Cortex of kidney (tissue), 1 donor: ENCODE measurements at places on chromosomes 1 and 21.

DNA sequence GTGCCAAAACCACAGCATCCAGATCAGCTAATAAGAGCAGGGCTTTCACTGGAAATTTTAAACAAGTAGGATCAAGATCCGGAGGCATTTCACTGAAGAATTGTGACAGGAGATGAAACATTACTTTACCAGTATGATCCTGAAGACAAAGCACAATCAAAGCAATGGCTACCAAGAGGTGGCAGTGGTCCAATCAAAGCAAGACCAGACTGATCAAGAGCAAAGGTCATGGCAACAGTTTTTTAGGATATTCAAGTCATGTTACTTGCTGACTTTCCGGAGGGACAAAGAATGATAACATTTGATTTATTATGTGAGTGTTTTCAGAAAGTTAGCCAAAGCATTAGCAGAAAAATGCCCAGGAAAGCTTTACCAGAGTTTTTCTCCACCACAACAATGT, 8.2 kb downstream of the ZSWIM5 start:
- no peak for DNase-seq

DNA sequence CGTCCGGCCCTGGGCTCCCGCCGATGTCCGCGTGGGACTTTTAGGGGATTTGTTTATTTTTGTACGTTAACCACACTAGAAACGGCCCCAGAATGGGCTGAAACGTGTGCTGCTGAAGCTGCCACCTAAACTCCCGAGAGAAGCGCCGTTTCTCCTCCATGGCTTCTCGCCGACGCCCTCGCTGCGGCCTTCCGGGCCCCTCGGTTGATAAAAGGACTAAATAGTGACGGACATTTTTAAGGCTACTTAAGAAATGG, 678 bp upstream of the PTTG1IP start:
- DNase-seq, result no peak

DNA sequence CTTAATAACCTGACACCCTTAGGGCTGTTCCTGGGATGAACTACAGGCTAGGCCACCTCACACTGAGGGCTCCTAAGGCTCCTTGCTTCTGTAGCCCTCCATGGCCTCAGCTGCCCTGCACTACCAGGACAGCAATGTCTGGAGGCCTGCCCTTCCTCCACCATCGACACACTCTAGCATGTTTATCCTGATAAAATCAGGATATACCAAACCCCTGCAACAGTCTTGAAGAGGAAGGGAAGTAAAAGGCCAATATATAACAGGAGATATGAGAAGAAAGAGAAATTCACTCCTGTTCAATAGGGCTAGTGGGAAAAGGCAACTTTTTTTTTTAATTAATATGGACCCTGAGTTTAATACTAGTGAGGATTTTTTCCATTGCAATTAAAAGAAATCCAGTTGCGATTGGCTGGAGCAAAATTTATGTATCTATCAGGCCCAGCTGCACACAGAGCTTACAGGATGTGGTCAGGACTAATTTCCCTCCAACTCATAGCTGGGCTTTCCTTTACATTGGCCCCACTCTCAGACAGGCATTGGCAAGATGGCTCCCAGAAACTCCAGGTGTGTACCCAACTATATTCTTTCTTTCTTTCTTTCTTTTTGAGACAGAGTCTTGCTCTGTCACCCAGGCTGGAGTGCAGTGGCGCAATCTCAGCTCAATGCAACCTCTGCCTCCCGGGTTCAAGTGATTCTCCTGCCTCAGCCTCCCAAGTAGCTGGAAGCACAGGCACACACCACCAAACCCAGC, 13.5 kb upstream of the ATP2B4 start:
- no peak for DNase-seq

GRCh38 chr1:242005866-242006535, 7.1 kb upstream of the MAP1LC3C start:
- no peak for DNase-seq

GRCh38 chr1:224565186-224565585, 50.9 kb upstream of the CNIH3 start:
- DNase-seq, result no peak

DNA sequence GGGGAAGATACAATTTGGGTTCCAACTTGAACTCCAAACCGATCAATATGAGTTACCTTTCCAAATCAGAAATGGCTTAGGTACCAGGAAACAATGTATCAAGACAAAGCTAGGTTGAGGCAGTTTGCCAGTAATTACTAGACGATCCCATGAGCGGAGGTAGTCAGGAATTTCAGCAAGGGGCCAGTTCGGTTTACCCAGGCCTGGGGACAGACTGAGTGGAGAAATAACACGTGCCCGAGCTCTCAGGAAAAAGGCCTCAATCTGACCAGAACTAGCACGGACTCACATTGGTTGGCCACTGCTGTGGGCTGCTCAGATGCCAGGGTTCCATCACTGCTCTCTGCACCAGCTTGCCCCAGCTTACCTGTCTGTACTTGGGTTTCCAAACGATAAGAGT, 15.3 kb downstream of the CLSTN1 start:
- DNase-seq, result no peak

GRCh38 chr1:165816157-165816556, 11.3 kb upstream of the UCK2 start:
- DNase-seq, result no peak

DNA sequence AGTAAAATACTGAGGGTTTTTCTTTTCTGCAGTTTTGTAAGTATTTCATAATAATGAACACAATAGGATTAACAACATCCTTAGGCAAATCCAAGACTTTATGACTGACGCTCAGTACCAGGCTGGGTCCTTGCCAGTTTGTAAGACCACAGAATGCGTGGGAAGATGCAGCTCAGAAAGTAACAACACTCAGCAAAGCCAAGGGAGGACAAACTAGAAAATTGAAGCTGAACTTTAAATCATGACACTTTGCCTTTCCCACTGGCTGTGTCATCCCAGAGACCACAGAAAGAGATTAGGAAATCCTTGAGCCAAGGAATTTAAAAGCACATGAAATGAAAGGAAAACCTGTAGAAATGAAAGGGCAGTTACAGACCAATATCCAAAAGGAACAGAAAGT, 426.3 kb upstream of the CHRM3 start:
- DNase-seq, result no peak

DNA sequence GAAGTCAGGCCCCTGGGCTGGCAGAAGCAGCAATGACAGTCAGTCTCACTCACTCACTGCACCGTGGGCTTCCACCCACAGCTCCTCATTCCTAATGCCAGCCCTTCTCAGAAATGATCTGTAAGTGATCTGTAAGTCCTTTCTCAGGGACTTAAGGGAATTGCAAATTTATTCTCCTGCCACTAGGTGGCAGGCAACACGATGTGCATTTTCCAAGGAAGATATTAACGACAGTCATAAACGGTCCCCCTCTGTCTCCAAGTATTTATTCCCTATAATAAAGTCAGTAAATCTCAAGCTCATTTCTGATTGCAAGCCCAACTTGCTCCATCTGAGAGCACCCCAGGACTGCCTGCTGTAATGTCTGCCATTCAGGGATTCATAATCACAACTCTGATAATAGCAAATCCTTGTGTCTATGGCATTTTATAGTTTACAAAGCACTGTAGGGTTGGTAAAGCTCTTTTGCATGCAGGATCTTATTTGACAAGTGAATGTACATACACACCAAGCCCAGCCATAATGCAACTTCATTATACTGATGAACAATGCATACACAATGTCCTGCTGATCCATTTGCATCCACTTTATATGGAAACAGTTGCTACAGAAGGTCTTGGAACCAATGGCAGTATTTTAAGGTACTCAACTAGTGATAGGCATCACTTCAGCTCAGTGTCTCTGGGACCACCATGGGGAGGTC, 380.5 kb upstream of the CAMK1G start:
- DNase-seq, result no peak

GRCh38 chr1:36968730-36969129, 65.6 kb downstream of the GRIK3 start:
- no peak for DNase-seq

DNA sequence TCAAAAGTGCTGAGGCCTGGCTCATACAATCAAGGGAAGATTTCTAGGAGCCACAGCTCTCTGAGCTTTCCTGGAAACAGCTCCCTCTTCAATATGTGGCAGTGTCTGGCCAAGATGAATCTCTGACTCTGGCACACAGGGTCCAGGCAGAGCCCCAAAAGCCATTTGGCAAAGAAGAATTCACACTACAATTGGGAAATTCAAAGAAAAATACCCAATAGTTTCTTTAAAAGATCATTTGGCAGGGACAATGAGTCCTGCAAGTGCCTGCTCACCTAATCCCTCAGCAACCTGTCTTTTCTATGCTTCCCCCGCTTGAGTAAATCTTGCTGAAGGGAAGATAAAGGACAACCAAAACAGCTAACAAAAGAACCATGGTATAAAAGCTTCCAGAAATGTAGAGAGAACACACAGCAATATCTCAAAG, 124.6 kb downstream of the TGFBR3 start:
- no peak for DNase-seq

- no peak for DNase-seq
Measured at GRCh38 chr1:117635805-117636204, 30.0 kb downstream of the TENT5C start.

GRCh38 chr1:172429331-172430127, 9.0 kb downstream of the C1orf105 start:
- DNase-seq, result no peak

DNA sequence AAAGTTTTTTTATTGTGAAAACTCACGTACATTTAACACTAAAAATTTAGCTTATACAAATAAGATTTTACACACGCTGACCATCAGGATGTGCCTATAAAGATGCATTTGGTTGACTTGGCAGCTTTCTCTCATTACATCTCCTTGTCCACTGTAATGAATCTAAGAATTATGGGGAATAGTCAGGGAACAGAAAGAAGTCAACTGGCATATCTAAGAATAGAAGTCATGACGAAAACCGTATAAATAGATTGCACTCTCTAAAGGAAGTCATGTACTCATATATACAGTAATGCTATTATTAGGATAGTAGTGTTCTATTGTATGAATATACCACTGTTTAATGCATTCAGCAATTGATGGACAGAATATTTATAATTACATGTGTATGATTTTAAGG, 575.8 kb upstream of the B3GALT2 start:
- DNase-seq, result no peak

DNA sequence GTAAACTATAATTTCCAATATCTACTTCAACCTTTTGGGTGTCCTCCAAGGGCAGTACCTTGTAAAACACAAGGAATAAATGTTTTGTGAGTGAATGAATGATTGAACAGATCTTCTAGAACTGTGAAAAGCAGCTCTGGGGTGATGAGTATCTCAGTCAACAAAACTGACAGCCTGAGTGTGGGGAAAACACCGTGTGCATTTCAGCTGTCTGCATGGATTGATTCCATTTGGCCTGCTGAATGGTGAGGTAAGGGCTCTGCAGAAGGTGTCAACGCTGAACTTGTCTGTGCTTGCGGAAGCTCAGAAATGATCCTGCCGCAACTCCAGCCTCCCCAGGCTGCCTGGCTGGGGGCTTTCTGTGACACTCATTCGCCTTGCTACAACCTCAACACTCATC, 7.4 kb upstream of the AGMAT start:
- DNase-seq, result no peak

GRCh38 chr1:29181413-29182225, at the start of gene SRSF4:
Gene SRSF4 (minus strand): TSS chr1:29181900. CDS start chr1:29181752, 148 bp downstream.
- peak; percentile 73 for DNase-seq

GRCh38 chr1:170146720-170147263, 1.0 kb downstream of the NTMT2 start:
- no peak for DNase-seq

DNA sequence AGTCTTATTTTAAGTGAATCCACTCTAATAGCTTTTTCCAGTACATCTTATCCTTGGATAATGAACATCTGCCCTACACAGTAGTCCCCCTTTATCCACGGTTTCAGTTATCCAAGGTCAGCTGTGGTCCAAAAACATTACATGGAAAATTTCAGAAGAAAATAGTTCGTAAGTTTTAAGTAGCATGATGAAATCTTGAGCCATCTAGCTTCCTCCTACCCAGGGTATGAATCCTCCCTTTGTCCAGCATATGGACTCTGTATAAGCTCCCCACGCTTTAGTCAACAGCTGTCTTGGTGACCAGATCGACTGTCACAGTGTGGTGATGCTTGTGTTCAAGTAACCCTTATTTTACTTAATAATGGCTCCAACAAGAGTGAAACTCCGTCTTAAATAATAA, 2.6 kb downstream of the GLRX2 start:
- DNase-seq, result no peak

DNA sequence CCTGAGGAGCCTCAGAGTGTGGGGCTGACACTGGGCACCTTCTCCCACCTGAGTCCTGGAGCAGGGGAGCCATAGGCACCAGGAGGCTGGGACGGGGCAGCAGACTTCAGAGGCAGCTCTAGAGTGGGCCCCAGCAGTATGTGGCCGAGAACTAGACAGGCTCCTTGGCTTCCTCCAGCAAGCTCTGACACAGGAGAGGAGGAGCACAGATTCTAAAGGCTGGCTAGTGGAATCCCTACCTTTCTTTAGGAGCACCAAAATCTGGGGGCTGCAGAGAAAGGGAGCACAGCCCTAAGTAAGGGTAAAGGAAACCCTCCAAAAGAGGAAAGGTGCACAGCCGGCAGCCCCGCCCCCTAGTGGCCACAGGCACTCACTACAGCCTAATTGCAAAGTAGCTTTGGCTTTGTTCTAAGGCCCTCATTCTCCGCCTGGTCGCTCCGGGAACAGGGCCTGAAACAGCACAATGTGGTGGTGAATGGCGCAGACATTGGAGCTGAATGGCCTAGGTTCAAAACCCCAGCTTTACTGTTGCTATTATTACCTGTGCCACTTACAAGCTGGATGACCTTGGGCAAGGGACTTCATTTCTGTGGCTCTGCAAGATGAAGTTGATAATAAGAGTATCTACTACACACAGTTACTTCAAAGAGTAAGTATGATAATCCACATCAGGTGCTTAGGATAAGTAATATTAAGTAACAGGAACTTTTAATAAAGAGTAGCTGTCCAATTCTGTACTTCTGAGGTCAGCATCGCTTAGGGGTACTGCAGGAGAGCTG, 8.8 kb upstream of the GUCA2A start:
- DNase-seq, result no peak

GRCh38 chr1:162924179-162924578, 63.2 kb upstream of the CCDC190 start:
- no peak for DNase-seq

GRCh38 chr1:40414331-40414730, 35.9 kb upstream of the ZFP69B start:
- no peak for DNase-seq

DNA sequence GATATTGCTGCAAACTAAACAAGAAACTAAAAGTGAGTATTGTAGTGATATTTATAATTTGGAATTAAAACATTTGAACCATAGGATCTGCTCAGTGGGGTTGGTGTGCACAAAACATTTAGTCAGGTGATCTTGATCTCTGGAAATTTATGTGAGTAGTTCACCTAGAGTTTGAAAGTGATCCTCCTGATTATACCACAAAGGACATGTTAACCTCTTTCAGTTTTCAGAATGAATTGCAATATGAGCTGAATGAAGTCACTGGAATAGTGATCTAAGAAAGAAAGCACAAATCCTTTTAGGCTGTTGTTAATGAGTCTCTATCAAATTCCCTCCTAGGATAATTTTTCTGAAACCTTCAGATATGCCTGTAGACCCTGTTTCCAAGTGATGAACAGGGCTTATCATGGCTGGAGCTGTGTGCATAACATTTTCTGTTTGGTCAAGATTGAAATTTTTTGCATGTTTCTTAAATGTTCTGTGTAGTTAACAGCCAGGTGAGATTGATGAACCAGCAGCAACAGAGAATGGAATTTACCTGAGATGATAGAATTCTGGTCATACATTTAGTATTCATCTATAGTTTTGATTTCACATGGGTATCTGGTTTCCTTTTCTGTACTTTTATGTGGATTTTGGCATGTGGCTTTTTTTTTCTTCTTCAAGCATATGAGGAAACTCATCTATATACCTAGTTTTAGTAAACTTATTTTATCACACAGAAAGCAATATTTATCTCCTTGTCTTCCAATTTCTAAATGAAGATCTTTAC, 25.5 kb downstream of the CDC14A start:
- no peak for DNase-seq
